Activated CD4-positive, alpha-beta T cell treated with anti-CD3 and anti-CD28 coated beads, Interleukin-2, amount 50 U/mL, for 16 hours (primary cell): ENCODE measurements at places on chromosomes 6 and 20.

DNA sequence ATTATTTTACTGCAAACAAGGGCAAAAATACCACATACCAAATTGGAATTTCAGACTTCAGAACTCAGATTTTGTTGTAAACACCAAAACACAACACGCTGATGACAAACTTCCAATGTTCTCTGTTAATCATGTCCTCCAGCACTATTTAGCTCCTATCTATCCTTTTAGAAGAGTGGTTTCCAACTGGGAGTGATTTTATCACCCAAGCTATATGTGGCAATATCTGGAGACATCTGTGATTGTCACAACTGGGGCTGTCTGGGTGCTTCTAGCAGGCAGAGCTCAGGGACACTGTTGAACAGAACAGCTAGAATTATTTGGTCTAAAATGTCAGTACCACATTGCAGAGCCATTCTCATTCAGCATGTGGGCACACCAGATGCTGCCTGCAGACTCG, 244.6 kb downstream of the FOXC1 start:
- DNase-seq = no peak

DNA sequence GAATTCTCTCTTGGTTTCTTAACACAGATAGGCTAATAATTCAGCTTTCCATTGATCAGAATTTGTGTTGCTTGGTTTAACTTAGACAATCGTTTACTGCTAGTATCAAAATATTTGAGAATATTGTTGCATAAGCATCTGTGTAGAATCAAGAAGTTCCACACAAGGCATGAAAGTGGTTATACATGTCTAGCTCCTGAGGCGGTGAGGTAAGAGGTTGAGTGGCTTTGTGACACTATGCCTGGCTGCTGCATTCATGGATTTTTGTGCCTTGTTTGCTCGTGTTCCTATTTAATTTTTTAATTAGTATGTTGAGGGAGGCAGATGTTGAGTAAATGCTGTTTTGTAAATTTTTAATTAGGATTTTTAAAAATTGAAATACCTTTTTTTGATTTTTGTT, 10.2 kb downstream of the PKIB start:
- DNase-seq = no peak

DNA sequence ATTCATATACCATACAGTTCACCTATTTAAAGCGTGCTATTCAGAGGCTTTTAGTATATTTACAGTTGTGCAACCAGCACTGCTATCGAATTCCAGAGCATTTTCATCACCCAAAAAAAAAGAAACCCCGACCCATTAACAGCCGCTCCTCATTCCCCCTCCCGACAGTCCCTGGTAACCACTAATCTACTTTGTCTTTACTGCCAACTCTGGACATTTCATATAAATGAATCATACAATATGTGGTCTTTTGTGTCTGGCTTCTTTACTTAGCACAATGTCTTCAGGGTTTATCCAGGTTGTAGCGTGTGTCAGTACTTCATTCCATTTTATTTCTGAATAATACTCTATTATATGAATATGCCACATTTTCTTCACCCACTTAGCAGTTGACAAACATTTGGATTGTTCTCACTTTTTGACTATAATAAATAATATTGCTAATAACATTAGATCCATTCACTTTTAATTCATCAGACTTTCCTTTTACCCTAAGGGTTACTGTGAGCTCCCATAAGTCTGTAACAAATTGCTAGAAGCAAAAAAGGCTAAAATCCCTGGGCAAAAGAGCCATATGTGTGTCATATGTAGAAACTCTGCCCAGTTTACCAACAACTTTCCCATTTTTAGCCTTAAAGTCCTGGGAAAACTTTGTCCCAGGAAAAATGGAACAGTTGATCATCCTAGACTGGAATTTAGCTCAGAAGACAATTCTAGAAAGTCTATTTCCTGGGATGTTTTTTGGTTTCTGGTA, 23.2 kb upstream of the ROS1 start:
- DNase-seq = no peak

GRCh38 chr6:80522576-80522975, 416.1 kb downstream of the BCKDHB start:
- DNase-seq = no peak

- DNase-seq = no peak
Observed at GRCh38 chr6:35603326-35604202, 85.2 kb downstream of the FKBP5 start.

- no peak for DNase-seq
Observed at GRCh38 chr6:142307963-142308748, 6.3 kb downstream of the ADGRG6 start.

DNA sequence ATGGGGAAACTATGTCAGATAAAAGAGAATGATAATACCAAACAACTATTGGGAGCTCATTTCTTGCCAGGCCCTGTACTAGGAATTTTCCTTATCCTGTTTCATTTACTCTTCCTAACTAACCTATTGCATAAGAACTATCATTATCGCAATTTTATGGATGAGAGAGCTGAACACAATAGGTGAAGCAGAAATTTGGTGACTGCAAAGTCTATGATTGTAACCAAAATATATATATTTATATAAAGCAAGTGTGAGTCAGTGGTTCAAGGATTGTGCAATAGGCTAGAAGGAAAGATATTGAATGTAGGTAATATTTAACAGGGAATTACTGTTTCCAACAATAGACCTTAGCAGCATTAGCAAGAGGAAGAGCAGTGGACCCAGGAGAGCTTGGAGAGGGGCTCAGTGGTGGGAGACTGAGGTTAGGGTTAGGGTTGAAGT, 181.1 kb upstream of the TENT5A start:
- DNase-seq = no peak

- DNase-seq = no peak
Observed at GRCh38 chr20:33387177-33387576, 14.1 kb downstream of the CDK5RAP1 start.

GRCh38 chr6:135266675-135267074, 85.6 kb downstream of the MYB start:
- DNase-seq = no peak

DNA sequence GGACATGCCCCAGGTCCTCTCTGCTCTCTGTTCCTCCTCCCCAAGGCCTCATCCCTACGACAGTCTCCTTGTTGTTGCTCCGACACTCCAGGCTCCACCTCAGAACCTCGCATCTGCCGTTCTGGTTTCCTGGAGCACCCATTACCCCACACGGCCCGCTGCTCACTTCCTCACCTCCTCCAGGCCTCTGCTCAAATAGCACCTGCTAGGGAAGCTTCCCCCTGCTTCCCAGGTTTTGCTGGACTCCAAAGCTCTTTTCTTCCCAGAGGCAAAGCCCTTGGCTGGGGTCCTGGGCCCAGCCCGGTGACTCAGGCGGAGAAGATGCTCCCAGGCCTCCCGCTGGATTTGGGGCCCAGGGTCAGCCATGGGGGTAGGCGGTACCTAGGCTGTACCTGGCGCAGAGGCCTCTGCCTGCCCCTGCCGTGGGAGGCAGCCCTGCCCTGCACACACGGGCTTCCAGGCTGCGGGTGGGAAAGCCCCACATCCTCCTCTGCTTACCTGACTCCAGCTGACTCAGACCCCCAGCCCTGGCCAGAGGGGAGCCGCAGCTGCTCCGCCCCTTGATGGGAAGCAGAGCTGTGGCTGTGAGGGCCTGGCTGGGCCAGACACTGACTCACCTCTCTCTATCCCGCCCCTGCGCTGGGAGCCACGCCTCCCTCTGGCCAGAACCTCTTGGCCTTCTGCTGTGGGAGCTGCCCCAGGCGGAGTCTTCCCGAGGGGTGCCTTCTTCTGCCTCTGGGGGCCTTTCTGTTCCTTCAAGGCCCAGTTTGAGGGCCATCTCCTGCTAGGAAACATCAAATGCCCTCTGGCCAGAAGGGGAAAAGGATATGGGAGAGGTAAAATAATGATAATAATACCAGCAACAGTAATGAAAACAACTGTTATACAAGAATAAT, 130.5 kb downstream of the CEBPB start:
- peak; percentile 33 for DNase-seq

- DNase-seq = no peak
Observed at GRCh38 chr6:132863895-132864294, 49.5 kb downstream of the RPS12 start.
